ENCODE measurements at places on chromosomes 1 and 21.

- no peak for DNase-seq
Measured at GRCh38 chr21:34558166-34558565, 46.2 kb upstream of the KCNE1 start.

DNA sequence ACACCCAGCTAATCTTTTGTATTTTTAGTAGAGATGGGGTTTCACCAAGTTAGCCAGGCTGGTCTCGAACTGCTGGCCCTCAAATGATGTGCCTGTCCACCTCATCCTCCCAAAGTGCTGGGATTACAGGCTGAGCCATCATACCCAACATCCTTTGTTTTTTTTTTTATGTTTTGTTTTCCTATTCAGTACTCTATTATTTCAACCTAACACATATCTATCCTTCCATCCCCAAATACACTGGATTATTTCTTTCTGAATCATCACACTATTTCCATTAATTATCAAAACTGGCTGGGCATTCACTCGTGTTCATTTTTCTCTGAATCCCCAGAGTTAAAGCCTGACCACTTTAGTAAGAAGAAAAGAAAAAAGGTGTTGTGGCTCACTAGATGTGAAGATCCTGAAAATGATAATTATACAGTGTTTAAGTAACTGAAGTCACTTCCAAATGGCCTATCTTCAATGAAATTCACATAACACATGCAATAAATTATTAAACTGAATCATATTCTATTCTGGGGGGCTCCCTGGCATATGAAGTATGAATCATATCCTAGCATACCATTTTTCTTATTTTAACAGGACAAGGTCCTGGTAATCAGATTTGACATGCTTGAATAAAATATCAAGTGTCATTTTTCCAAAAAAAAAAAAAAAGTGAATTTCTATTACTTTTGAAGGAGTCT is 1754.2 kb downstream of the BRINP3 start:
- no peak for DNase-seq

DNA sequence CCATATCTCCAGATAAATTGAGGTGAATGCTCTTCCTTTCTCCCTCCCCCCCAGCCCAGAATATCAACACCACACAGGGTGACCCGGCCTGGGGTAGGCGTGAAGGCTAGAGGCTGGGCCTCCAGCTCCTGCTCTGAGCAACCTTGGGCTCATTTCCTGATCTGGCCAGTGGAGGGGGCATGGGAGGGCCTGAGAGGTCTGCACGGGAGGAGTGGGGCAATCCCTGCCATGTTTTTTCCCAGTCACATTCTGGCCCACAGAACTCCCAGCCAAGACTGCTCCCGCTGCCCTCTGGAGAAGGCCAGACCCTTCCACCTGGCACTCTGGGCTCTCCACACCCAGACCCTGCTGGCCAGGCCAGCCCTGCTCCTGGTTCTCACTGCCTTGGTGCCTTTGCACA is 3.9 kb downstream of the CLDN19 start:
- no peak for DNase-seq

GRCh38 chr1:3975903-3976630 is 76.0 kb upstream of the C1orf174 start:
- no peak for DNase-seq

GRCh38 chr1:50985094-50985493 is 15.0 kb downstream of the CDKN2C start:
- DNase-seq = no peak

GRCh38 chr1:28172713-28173150 is 3.8 kb downstream of the PTAFR start:
- no peak for DNase-seq

- DNase-seq = no peak
Measured at GRCh38 chr1:82162486-82163420, 362.0 kb downstream of the ADGRL2 start.

- no peak for DNase-seq
Measured at GRCh38 chr1:3651026-3651929, 1.0 kb upstream of the TP73 start.

- no peak for DNase-seq
Measured at GRCh38 chr1:67031121-67031858, 22.7 kb downstream of the SLC35D1 start.

- DNase-seq = no peak
Measured at GRCh38 chr1:109539676-109540075, at the start of gene GPR61. GPR61 (plus strand) TSS chr1:109539872; CDS start chr1:109543023, 3,151 bp downstream.

Measured in stimulated activated CD8-positive, alpha-beta memory T cell treated with anti-CD3 and anti-CD28 coated beads, Interleukin-4, amount 100 ng/mL, for 1 hour (primary cell).